HFFc6 (cell line): ENCODE measurements at places on chromosomes 6 and 20. TPM values are rescaled to one million over a fixed set of nuclear protein-coding genes. Genes with fewer than 3 reads are reported as not detected.
A peak's percentile ranks its signal among the peaks of the same experiment; 100 is the strongest.

The WFDC12 gene
- total RNA-seq, result not detected in 2 replicates

The DEFB132 gene
- total RNA-seq, result not detected in 3 replicates

The STX7 gene
- total RNA-seq, result 35.0 to 38.7 TPM (median 36.4 TPM) in 3 replicates

The BACH2 gene
- total RNA-seq, result not detected in 3 replicates

The PKIB gene
- total RNA-seq, result not detected in 3 replicates

The GSTA2 gene
- total RNA-seq, result not detected in 3 replicates

The PHACTR1 gene
- 2.9 to 4.2 TPM (median 3.9 TPM) in 3 replicates for total RNA-seq

The SOX18 gene
- total RNA-seq, result 0.15 to 0.17 TPM in 2 of 3 replicates, not detected in the other

The SMLR1 gene
- total RNA-seq, result not detected in 3 replicates

The SLC12A5 gene
- 0.61 to 0.72 TPM in 2 of 3 replicates, not detected in the other for total RNA-seq

The SIRPD gene
- not detected in 3 replicates for total RNA-seq

The TNF gene
- 0.14 to 0.24 TPM in 2 of 3 replicates, not detected in the other for total RNA-seq

The HLA-DQB1 gene
- total RNA-seq, result not detected in 3 replicates

The PDYN gene
- total RNA-seq, result not detected in 3 replicates

The KCNB1 gene
- total RNA-seq, result 0.05 to 0.27 TPM (median 0.18 TPM) in 3 replicates

The CGA gene
- 0.77 to 1.1 TPM (median 0.97 TPM) in 3 replicates for total RNA-seq

The BMP6 gene
- total RNA-seq, result 0.05 to 0.46 TPM (median 0.29 TPM) in 3 replicates

The FAM209B gene
- not detected in 2 replicates for total RNA-seq

The ANKRD6 gene
- not detected in 3 replicates for total RNA-seq

The MDFI gene
- total RNA-seq, result not detected in 3 replicates

The NFKBIE gene
- 4.0 to 6.7 TPM (median 4.2 TPM) in 3 replicates for total RNA-seq

DNA sequence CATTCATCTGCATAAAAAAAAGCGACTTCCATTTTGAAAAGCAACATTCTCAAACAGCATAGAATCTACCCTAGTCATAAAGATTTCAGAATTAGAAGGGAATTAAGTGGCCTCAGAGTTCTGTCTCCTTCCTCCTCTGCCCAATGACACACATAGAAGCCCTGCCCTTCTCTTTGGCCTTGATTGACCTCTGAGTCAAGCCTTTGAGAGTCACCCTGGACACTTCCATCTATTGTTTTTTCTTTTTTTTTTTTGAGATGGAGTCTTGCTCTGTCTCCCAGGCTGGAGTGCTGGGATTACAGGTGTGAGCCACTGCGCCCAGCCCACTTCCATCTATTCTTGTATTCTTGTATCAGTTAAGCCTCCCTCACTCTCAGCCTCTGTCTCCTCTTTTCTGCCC, 44.8 kb upstream of the CTNNBL1 start:
- no peak for DNase-seq

- no peak for DNase-seq
Measured at GRCh38 chr20:1801929-1802306, 93.3 kb upstream of the SIRPA start.

DNA sequence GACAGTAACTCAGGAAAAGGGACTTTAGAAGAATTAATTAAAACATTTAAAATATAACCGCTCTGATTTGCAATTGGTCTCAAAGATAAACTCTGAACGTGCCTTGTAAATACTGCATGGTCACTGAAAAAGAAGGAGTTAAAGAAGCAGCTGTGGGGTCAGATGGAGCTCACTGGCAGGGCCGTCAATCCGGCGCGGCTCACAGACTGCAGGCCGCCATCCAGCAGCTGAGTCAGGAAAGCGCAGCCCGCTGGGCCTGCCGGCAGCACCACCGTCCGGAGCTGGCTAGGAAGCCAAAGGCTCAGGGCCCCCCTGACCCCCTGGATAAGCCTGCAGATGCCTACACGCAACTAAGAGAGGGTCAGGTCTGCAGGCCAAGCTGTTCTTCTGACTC, 54.2 kb upstream of the FRMD1 start:
- DNase-seq, result no peak

DNA sequence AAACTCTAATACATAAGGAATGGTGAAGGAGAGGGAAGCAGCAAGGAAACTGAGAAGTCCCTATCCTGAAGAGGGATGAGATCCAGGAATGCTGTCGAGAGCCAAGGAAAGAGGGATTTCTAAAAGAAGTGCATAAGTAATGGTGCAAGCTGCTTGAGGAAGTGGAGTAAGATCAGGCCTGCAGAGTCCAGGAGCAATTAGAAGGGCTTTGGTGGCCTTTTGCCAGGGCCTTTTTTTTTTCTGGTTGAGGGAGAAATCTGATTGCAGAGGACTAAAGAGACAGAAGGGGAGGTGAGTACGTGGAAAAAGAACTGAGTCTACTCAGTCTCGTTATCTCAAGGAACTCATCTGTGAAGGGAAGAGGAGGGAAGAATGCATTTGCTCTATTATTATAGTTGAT, 396.2 kb downstream of the UTRN start:
- no peak for DNase-seq

GRCh38 chr6:92715991-92716390, 703.4 kb downstream of the EPHA7 start:
- DNase-seq, result no peak

DNA sequence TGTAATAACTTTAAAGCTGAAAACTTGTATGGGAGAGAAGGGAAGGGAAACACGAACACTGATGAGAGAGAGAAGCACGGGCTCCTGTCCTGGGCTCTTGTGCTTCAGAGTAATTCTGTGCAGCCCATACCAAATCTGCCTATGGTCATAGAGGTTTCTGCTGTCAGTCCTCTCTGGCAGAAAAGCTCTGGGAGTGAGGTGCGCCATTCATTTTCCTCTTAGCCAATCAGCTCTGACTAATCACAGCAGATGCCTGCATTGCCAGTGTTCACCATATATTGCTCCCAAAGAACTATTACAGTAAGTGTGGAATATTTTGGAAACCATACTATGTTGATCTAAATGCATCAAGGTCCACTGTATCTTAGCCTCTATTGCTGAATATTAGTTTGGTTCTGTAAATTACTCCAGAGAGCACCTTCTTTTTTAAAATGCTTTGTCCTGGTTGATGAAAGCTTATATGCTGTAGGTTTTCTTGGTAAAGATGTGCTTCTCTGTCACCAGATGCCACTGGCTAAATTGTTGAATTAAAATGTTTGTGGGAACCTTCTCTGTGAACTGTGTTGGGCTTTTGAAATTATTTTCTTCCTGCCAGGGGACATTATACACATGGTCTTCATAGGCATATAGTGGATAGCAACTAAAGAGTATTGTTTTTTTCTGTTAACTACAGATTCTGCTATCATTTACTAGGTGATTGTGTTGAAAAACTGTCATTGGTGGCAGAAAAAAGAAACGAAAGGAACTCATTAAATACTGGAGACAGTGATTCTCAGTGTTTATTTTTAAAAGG, 38.3 kb downstream of the DCBLD1 start:
- DNase-seq, result no peak

DNA sequence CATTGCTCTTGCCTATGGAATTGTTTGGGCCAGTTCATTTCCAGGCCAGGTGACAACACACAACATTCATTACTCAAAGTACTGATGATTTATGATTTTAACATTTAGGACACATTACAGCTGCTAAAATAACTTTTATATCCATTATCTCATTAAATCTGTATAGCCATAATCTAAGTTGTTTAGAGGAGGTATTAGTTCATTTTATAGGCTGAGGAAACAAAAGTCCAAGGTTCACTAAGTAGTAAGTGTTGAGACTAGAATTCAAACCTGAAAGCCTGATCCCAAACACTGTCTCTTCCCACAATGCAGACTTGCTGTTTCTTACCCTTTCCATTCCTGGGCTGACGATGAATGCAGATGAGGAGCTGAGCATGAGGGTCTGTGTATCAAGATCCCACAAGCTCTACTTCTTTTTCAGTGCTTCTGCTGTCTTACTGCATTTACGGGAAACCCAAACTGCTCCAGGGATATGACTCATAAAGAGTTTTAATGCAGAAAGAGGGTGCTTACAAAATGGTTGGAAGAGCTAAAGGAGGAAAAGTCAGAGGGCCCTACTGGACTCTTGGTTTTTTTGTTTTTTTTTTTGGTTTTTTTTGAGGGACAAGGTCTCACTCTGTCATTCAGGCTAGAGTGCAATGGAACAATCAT, 17.9 kb downstream of the TENT5A start:
- DNase-seq, result no peak

DNA sequence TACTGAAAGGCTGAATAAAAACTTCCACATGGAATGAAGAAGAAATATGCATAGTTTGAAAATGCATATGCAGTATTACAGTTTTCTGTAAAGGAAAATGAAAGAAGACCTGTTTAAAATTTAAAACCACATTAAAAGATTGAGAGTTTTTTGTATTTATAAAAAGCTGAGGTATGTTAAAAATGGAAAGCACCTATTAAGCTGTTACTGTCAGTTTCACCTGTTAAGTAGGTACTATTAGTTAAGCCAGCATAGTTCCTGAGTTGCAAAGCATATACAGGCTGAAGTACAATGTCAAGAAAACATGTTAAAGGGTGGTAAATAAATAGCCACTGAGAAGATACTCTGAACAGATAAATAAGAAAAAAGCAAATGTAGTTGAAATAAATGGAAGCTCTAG, 69.9 kb downstream of the ATXN1 start:
- no peak for DNase-seq

- DNase-seq, result peak; percentile 34
Measured at GRCh38 chr6:14542670-14543366, 425.2 kb downstream of the CD83 start.

- DNase-seq, result no peak
Measured at GRCh38 chr20:57567471-57568079, 6.7 kb downstream of the PCK1 start.

- DNase-seq, result no peak
Measured at GRCh38 chr6:121142093-121142492, 192.2 kb downstream of the TBC1D32 start.

DNA sequence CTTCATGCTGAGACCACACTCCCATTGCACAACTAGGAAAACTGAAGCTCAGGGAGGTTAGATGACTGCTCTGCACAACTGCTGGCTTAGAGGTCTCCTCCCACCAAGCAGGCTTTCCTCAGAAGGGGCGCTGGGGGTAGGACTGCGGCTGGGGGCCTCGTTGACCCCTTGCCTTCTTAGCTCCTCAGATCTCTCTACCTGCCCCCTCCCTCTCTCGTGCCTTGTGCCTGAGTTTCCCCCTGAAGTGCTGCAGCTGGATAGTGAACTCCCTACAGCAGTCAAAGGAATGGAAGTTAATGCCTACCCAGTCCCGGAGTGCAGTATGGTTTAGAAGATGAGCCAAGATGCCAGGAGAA, 149.8 kb downstream of the GRM4 start:
- DNase-seq, result no peak

GRCh38 chr6:43776799-43777776, 7.1 kb downstream of the VEGFA start:
- DNase-seq, result no peak

- DNase-seq, result no peak
Measured at GRCh38 chr20:14717134-14717999, 380.0 kb upstream of the FLRT3 start.

DNA sequence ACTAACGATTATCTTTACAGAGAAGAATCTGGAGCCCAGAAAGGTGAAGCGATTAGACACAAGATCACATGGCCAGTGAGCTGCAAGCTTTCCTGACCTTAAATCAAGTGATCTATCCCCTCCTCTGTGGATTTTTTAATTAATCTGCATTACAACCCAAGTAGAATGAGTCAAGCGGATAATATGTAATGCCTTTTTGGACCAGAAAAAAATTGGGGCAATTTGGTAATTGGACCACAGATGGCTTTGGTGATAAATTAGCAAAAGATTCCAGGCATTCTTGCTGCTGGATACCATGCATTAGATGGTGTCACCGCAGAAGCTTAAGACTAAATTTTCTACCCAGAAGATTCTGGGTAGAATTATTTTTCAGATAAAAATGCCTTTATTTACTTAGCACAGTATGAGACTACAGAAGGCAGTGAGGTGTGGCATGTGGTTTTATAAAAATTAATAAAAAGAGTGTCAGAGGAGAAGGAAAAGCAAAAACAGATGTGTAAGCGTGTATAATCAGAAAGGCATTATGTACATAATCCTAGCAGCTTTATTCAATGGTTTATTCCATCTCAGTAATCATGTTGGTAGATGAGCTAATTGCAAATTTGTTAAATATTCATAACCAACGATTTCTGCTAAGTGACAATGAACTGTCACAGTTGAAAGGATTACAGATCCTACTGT, 53.9 kb upstream of the PCSK2 start:
- DNase-seq, result no peak

- no peak for DNase-seq
Measured at GRCh38 chr6:27154696-27155095, 92.8 kb upstream of the PRSS16 start.

GRCh38 chr6:32779036-32779435, 15.7 kb upstream of the HLA-DQB2 start:
- no peak for DNase-seq

- no peak for DNase-seq
Measured at GRCh38 chr6:138034229-138034628, 73.0 kb downstream of the PERP start.

GRCh38 chr6:151209071-151209831, 30.5 kb upstream of the AKAP12 start:
- peak; percentile 3 for DNase-seq

GRCh38 chr6:6661684-6662083, 73.2 kb downstream of the LY86 start:
- no peak for DNase-seq

GRCh38 chr20:45835825-45836224, 2.2 kb downstream of the SNX21 start:
- DNase-seq, result no peak

DNA sequence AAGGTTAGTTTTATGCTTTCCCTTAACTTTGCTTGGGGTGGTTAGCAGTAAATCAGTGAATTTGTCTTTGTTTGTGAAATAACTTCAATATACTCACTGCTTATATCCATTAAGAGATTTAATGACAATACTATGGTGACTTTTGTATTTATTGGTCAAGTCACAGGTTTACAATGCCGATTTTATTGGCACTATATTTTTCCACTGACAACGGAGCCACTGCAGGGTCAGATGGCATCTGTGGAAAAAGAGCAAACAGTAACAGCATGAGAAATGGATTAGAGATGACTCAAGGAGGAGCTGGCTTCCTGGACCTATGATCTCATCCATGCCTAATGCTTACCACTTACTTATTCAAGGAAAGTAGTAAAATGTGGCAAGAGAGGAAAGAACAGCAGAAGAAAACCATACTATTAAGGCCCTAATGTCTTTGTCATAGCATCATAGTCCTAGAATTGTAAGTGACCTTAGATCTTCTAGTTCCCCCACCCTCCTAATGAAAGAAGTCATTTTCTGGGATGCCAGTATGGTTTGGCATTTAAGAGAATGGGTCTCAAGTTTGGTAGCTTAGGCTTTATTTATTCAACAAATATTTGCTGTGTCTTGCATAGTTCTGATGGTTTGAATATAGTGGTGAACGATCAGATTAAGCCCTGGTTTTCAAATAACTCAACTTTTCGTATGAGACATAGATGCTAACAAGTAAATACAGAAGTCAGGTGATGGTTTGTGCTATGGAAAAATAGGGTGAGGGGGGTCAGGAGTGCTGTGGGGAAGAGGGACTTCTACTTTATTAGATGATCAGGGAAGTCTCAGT, 18.5 kb downstream of the RNF144B start:
- DNase-seq, result peak; percentile 93
